ENCODE measurements at places on chromosomes 11 and 22. TPM values are rescaled to one million over a fixed set of nuclear protein-coding genes. Genes with fewer than 3 reads are reported as not detected.

Gene NLRP14
- not detected for total RNA-seq

GRCh38 chr11:71118671-71119250, 133.6 kb downstream of the SHANK2 start:
- H3K36me3 ChIP-seq: no peaks in the 10 kb centered on the region
- H3K27me3 ChIP-seq: no peaks in the 10 kb centered on the region

GRCh38 chr11:34585735-34586487, 35.0 kb upstream of the EHF start:
- H3K27me3 ChIP-seq: no peaks in the 10 kb centered on the region
- H3K27ac ChIP-seq: no peak overlapping the region
- DNase-seq: no peak
- no peaks in the 10 kb centered on the region for H3K36me3 ChIP-seq
- H3K4me1 ChIP-seq: no peaks in the 10 kb centered on the region

Gene TMPRSS6
- total RNA-seq: not detected

Gene C11orf87
- not detected for total RNA-seq

GRCh38 chr11:111726301-111726713, 39.9 kb downstream of the PPP2R1B start:
- H3K27ac ChIP-seq: no peak overlapping the region
- no peaks in the 10 kb centered on the region for H3K4me1 ChIP-seq
- H3K36me3 ChIP-seq: peaks cover 6% of the 10 kb centered on the region
- H3K4me3 ChIP-seq: no peak overlapping the region
- no peaks in the 10 kb centered on the region for H3K27me3 ChIP-seq

DNA sequence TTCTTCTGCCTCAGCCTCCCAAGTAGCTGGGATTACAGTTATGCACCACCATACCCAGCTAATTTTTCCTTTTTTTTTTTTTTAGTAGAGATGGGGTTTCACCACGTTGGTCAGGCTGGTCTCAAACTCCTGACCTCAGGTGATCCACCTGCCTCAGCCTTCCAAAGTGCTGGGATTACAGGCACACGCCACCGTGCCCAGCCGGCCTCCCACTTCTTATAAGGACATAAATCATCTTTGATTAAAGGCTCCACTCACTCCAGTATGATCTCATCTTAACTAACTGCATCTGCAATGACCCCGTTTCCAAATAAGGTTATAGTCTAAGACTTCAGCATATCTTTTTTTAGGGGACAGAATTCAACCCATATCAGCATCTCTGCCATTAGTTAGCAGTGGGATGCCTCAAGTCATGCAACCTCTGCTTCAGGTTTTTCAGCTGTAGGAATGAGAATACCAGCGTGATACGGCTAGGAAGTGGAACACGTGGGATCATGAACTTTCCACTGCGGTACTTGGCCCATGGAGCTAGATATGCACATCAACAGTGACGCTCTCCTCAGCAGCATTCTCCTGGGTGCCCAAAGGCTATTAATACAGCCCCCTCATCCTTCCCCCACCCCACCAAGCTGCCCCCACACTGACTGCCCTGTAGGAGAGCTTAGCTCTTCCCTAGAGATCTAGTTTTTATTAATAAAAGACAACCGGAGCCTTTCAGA, 41.4 kb downstream of the MCHR1 start:
- no peaks in the 10 kb centered on the region for H3K4me1 ChIP-seq
- peak overlapping the region; percentile 67 for H3K27ac ChIP-seq
- no peak overlapping the region for H3K4me3 ChIP-seq
- no peaks in the 10 kb centered on the region for H3K36me3 ChIP-seq
- no peak for DNase-seq
- no peaks in the 10 kb centered on the region for H3K27me3 ChIP-seq

Gene SEPTIN3
- total RNA-seq: 0.63 TPM

- H3K4me3 ChIP-seq: no peak overlapping the region
- no peak overlapping the region for H3K27ac ChIP-seq
- H3K27me3 ChIP-seq: no peaks in the 10 kb centered on the region
- no peaks in the 10 kb centered on the region for H3K36me3 ChIP-seq
Observed at GRCh38 chr11:119323532-119324033, 6.7 kb upstream of the MCAM start.

DNA sequence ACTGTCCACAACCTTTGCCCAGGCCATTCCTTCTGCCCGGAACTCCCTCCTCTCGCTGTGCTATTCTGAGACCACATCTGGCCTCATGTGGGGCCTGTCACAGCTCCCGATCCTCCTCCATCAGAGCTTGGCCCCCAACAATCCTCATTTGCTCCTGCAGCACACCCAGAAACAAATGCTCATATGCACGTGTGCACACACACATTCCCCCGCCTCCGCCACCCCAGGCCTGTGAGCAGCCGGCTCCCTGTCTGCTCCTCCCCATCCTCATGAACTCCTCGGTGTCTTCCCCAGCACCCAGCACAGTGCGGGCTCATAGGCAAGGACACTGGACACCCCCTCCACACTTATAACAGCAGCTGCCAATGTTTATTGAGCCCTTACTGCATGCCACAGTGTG, 29.7 kb upstream of the PICK1 start:
- H3K4me1 ChIP-seq: no peaks in the 10 kb centered on the region
- no peaks in the 10 kb centered on the region for H3K36me3 ChIP-seq
- no peak overlapping the region for H3K27ac ChIP-seq
- H3K4me3 ChIP-seq: no peak overlapping the region
- H3K27me3 ChIP-seq: no peaks in the 10 kb centered on the region

- no peak overlapping the region for H3K27ac ChIP-seq
- H3K4me1 ChIP-seq: no peaks in the 10 kb centered on the region
- DNase-seq: peak; percentile 83
- H3K4me3 ChIP-seq: no peak overlapping the region
- no peaks in the 10 kb centered on the region for H3K36me3 ChIP-seq
- H3K27me3 ChIP-seq: no peaks in the 10 kb centered on the region
Observed at GRCh38 chr11:61627850-61628661, 47.2 kb upstream of the SYT7 start.

DNA sequence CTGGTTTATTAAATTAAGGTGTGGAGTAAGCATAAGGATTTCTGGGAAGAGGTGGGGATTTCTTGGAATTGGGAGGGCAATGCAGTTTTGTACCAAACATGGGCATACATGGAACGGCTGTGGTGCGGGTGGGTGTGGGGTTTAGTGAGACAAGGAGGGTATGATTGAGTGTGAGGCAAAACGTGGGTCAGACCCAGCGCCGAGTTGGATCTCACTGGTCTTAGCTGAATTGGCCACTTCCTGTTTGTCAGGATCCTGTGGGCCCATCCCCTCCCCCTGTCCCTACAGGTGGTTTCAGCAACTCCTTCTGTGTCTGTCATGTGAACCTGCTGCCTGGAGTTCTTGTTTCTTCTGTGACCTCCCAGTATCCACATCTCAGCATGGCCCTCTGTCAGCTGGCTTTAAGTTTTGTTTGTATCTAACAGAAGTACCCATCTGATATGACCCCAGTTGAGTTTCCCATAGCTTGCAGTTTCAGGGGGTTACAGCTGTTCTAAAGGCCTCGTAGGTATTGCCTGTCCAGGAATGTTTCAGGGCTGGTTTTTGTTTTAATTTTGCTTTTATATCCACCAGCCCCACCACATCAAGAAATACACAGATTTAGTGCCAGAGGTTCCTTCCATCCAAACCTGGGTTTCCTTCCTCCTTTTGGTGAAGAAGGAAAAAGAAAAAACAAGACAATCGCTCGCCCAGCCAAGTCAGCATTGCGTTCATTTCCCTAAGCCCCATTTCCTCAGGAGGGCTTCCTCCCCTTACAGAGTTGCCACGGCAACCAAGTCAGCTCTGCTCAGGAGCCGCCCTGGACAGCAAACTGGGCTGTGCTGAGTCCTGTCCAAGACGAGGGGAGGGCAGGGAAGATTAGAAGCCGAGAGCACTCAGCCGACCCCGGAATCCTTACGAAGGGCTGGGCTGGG, 6.0 kb downstream of the APOL1 start:
- no peaks in the 10 kb centered on the region for H3K36me3 ChIP-seq
- no peak overlapping the region for H3K4me3 ChIP-seq
- no peaks in the 10 kb centered on the region for H3K4me1 ChIP-seq
- H3K27ac ChIP-seq: no peak overlapping the region
- DNase-seq: peak; percentile 66

GRCh38 chr22:47158457-47158856, 396.0 kb downstream of the TBC1D22A start:
- no peaks in the 10 kb centered on the region for H3K4me1 ChIP-seq
- no peak overlapping the region for H3K4me3 ChIP-seq
- H3K27ac ChIP-seq: no peak overlapping the region
- H3K36me3 ChIP-seq: no peaks in the 10 kb centered on the region
- peak; percentile 17 for DNase-seq

GRCh38 chr11:45036733-45037132, 86.0 kb upstream of the TP53I11 start:
- no peak for DNase-seq
- H3K4me3 ChIP-seq: no peak overlapping the region
- H3K27ac ChIP-seq: no peak overlapping the region

- no peaks in the 10 kb centered on the region for H3K4me1 ChIP-seq
- no peaks in the 10 kb centered on the region for H3K36me3 ChIP-seq
- peak; percentile 71 for DNase-seq
- no peaks in the 10 kb centered on the region for H3K27me3 ChIP-seq
Observed at GRCh38 chr11:46894961-46895360, 23.4 kb downstream of the LRP4 start.

- DNase-seq: no peak
- no peaks in the 10 kb centered on the region for H3K36me3 ChIP-seq
- H3K27me3 ChIP-seq: no peaks in the 10 kb centered on the region
- no peaks in the 10 kb centered on the region for H3K4me1 ChIP-seq
Observed at GRCh38 chr11:69882270-69882608, 63.0 kb upstream of the FGF3 start.

GRCh38 chr11:3164138-3164551, 965 bp downstream of the OSBPL5 start:
- H3K4me3 ChIP-seq: peak overlapping the region; percentile 86
- H3K27me3 ChIP-seq: no peaks in the 10 kb centered on the region
- H3K27ac ChIP-seq: no peak overlapping the region
- no peaks in the 10 kb centered on the region for H3K36me3 ChIP-seq

Gene TXNRD2
- 29.5 TPM for total RNA-seq

Gene OR52E8
- not detected for total RNA-seq

DNA sequence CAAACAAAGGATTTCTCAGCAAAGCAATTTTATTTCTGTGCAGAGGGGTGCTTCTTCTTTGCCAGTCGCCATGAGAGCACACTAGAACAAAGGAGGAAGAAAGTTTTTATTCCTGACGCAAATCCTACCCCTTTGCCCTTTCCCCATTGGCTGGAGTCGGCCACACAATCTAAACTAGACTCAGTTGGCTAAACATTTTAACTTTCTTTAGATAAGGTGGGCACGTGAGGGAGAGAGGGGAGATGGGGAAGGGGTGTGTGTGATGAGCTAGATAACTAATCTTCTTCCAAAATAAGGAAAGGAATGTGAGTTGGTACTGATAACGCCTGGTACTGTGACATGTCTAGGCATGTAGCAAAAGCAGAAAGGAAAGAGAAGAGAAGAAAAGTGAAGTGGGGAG, 626 bp downstream of the TRIM22 start:
- H3K27me3 ChIP-seq: no peaks in the 10 kb centered on the region
- H3K27ac ChIP-seq: peak overlapping the region; percentile 98
- H3K4me3 ChIP-seq: peak overlapping the region; percentile 84
- H3K4me1 ChIP-seq: no peaks in the 10 kb centered on the region
- H3K36me3 ChIP-seq: peaks cover 3% of the 10 kb centered on the region
- DNase-seq: no peak

Gene BRSK2
- total RNA-seq: 0.55 TPM

DNA sequence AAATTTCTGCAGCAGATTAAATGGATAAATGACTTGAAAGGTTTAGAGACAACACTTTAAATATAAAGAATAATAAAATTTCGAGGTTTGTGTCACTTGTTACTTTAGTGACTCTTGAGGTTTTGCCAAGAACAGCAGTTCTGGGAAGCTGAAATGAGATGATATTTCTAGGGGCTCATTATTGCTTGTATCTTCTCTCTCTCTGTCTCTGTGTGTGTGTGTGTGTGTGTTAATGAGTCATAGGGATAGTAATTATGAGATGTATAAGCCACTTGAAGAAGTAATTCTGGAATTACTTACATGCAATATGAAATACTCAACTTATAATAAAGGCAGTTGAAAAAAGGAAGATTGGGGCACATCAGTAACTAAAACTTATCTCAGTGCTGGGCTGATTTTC, 9.6 kb upstream of the OR10G7 start:
- no peak overlapping the region for H3K4me3 ChIP-seq
- H3K36me3 ChIP-seq: no peaks in the 10 kb centered on the region
- H3K27me3 ChIP-seq: no peaks in the 10 kb centered on the region
- no peak for DNase-seq
- no peak overlapping the region for H3K27ac ChIP-seq

Gene MMP3
- 1.1 TPM for total RNA-seq

Gene C11orf16
- total RNA-seq: not detected

DNA sequence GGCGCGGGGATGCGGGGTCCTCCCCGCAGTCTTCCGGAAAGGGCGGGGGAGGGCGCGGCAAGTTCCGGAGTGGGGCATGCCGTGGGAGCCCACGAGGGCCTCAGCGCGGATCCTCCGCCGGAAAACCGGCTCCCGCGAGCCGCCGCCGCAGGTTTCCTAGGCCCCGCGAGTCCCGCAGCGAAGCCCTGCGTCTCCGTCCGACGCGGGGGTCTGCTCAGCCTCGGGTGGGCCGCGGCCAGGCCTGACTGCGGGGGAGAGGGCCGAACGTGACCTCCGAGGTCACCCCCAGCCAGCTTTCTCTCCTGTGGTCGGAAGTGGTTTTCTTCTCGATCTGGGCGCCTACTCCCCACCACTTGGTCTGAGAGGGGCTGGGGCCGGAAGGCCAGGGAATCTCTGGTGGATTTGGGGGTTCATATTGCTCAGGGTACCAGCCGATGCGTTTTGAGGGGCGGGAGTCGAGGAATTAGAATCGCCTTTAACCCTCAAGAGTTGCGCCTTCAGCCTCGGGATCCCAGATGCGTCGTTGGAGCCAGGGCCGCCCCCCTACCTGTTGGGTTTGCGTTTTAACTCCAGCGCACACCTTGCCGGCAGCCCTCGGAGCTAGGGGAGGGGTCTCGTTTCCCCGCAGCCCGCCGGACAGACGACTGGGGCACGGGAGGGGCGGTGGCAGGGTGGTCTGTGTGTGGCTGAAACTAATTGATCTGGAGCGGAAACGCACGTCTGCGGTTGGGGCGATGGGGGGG, 3.6 kb upstream of the CCND1 start:
- no peaks in the 10 kb centered on the region for H3K36me3 ChIP-seq
- peak; percentile 71 for DNase-seq
- H3K4me1 ChIP-seq: no peaks in the 10 kb centered on the region
- peak overlapping the region; percentile 16 for H3K27ac ChIP-seq
- no peak overlapping the region for H3K4me3 ChIP-seq

GRCh38 chr11:27972522-27973170, 135.3 kb downstream of the KIF18A start:
- no peaks in the 10 kb centered on the region for H3K27me3 ChIP-seq
- no peak overlapping the region for H3K4me3 ChIP-seq
- H3K27ac ChIP-seq: no peak overlapping the region
- DNase-seq: no peak

Measured in aorta (tissue), 5 donors.